Calu3 (cell line): ENCODE measurements at places on chromosomes 5 and 9. TPM values are rescaled to one million over a fixed set of nuclear protein-coding genes. Genes with fewer than 3 reads are reported as not detected.

ADAMTS19 gene
- 0.15 TPM in 1 of 2 replicates, not detected in the other for total RNA-seq

GRCh38 chr5:89200899-89201298 lies 317.9 kb upstream of the MEF2C start:
- DNase-seq, result no peak

DNA sequence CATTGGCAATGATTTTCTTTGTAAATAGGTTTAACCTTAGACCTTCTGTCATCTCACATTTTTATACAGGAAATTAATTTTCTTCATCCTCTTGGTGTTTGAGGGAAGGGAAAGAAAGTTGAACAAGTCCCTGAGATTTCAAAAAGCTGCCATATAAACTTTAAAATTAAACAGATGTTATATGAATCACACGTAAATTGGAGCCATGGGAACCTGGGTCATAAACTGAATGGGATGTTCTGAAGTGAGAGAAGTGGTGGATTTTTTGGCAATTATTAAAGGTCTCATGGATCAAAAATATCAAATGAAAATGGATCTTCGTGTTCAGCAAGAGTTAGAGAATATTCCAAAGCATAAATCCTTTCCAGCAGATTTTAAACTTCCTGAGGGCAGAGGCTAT lies 242.2 kb downstream of the DMRT2 start:
- no peak for DNase-seq

DNA sequence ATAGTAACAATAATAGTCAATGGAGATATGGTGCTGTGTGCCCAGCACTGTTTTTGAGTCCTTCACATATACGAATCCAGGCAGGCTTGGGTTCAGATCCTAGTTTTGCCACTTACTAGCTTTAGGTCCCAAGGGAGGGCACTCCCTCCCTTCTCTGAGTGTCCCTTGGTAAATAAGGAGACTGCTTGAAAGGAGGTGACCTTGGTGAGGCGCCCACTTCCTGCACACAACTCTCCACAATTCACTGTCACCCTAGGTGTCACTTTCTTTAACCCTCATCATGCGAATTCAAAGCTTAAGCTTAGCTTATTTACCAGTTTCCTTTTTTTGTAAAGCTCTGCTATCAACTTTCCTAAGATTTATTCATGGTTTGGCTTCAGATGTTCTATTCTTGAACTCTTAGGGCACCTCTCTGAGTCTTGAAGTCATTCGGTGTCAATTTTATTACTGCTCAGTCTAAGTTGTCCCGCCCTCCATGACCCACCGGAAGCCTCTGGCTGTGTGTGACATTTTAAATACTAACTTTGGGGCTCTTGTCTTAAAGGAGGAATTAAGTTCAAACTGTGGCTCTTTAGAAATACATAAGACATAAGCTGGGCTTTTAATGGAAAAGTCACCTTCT lies 170.7 kb upstream of the ZNF618 start:
- DNase-seq, result no peak

DNA sequence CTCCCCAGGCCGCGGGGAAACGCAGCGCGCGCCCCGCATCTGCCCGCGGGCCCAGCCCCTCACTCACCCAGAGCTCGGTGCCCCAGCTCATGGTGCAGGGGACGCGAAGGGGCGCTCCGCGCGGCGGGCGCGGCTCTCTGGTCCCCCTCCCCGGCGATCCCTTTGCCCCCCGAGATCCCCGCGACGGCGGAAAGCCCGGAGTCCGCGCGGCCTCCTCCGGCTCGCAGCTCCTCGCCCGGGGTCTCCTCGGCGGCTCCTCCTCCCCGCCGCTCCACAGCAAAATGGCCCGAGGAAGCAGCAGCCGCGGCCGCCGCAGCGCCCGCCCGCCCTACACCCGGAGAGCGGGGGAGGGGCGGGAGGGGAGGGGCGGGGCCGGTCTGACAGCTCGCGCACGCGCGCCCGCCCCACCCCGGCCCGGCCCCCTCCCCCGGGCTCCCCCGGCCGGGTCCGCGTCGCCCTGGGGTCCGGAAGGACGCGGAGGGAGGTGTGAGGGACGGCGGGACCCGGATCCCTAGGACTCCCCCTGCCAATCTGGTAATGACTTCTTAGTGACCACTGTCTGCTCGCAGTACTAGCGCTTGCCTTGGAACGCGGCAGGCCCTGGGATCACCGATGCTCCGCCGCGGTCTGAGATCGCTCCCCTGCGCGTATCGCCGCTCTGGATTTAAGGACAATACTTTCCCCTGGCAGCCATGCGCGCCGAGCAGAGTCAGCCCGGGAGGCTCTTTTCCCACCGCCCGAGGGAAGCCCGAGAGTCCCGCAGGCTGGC lies at the start of gene FNBP1:
FNBP1 (minus strand) TSS at position 305 of the 769 bp plus-strand sequence; CDS start at position 91, 214 bp downstream.
- peak; percentile 65 for DNase-seq

DNA sequence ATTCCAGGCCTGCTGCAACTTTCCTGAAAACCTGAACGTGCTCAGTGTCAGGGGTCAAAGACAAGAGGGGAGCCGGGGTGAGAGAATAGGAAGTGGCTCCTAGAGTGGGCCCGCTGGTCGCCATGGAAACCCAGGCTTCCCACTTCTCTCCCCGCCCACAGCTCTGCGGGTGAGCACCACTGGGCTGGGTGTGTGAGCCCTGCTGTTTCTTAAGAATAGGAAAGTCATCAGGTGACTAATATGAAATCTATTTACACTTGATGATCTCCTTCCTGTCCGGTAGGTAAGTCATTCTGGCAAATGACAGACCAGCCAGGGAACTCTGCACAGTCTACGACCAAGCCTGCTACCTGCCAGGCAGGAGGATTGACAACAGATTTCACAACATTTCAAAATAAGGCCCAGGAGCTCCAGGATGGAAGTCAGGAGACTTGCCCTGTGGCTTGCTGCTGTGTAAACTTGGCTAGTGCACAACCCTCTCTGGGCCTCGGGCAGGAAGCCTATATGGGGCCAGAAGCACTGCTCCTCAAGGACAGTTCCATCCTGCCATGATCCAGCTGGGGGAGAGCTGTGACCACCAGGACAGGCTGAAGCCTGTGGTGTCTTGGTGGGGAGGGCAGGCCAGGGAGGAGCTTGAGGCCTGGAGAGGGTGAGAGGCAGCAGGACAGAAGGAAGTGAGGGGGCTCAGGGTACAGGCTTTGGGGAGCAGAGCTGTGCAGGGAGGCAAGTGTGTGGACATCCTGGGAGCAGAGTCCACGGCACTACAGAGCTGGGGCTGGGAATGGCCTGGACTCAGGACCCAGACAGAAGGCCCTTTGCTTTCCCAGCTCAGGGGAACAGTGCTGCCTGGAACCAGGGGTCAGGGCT lies 60.6 kb downstream of the SHB start:
- peak; percentile 50 for DNase-seq
